ENCODE measurements at places on chromosomes 5 and 9. TPM values are rescaled to one million over a fixed set of nuclear protein-coding genes. Genes with fewer than 3 reads are reported as not detected.

The PCDHB6 gene
- polyA plus RNA-seq, result 0.08 TPM

The CDH9 gene
- not detected for polyA plus RNA-seq

The HTR1A gene
- not detected for polyA plus RNA-seq

The PTPA gene
- polyA plus RNA-seq, result 109 TPM

The CXXC5 gene
- polyA plus RNA-seq, result 24.5 TPM

The ROPN1L gene
- 0.16 TPM for polyA plus RNA-seq

The GRM6 gene
- polyA plus RNA-seq, result not detected

The MYO10 gene
- polyA plus RNA-seq, result 1.8 TPM

The SPINK7 gene
- not detected for polyA plus RNA-seq

The CMYA5 gene
- polyA plus RNA-seq, result 790 TPM

The FSD1L gene
- 15.7 TPM for polyA plus RNA-seq
